WTC11 (cell line): ENCODE measurements at places on chromosomes 1 and 21.

GRCh38 chr1:246043556-246043955 is 463.5 kb downstream of the SMYD3 start:
- no peak overlapping the region for H3K27ac ChIP-seq
- no peaks in the 10 kb centered on the region; the same call in 1 of the 2 replicates for H3K36me3 ChIP-seq
- H3K4me1 ChIP-seq: peaks cover 7% of the 10 kb centered on the region
- H3K27me3 ChIP-seq: no peaks in the 10 kb centered on the region
- H3K4me3 ChIP-seq: no peak overlapping the region

DNA sequence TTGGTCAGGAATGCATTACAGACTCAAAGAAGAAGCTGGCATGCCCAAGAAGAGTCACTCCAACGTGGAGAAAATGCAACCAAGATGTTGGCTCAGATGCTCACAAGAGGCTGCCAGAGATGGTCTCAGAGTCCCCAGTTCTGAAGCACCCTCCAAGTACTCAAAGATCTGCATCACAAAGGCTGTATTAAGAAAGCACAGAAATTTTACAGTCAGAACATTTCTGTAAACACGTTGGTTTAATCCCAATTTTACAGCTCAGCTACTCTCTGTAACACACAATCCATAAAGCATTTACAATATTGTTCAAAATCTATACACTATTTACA is 69.4 kb downstream of the CDC7 start:
- peaks cover 7% of the 10 kb centered on the region for H3K4me1 ChIP-seq
- DNase-seq: no peak
- no peaks in the 10 kb centered on the region for H3K27me3 ChIP-seq

GRCh38 chr1:107750364-107750959 is 214.5 kb downstream of the VAV3 start:
- no peaks in the 10 kb centered on the region for H3K27me3 ChIP-seq
- peaks cover 15% of the 10 kb centered on the region for H3K4me1 ChIP-seq
- no peak overlapping the region for H3K4me3 ChIP-seq
- H3K27ac ChIP-seq: no peak overlapping the region
- no peaks in the 10 kb centered on the region for H3K36me3 ChIP-seq
- DNase-seq: peak; percentile 66

GRCh38 chr1:162753001-162753658 is 37.4 kb upstream of the HSD17B7 start:
- no peak for DNase-seq
- H3K27ac ChIP-seq: no peak overlapping the region
- H3K27me3 ChIP-seq: peaks cover 7% of the 10 kb centered on the region
- H3K4me3 ChIP-seq: no peak overlapping the region

DNA sequence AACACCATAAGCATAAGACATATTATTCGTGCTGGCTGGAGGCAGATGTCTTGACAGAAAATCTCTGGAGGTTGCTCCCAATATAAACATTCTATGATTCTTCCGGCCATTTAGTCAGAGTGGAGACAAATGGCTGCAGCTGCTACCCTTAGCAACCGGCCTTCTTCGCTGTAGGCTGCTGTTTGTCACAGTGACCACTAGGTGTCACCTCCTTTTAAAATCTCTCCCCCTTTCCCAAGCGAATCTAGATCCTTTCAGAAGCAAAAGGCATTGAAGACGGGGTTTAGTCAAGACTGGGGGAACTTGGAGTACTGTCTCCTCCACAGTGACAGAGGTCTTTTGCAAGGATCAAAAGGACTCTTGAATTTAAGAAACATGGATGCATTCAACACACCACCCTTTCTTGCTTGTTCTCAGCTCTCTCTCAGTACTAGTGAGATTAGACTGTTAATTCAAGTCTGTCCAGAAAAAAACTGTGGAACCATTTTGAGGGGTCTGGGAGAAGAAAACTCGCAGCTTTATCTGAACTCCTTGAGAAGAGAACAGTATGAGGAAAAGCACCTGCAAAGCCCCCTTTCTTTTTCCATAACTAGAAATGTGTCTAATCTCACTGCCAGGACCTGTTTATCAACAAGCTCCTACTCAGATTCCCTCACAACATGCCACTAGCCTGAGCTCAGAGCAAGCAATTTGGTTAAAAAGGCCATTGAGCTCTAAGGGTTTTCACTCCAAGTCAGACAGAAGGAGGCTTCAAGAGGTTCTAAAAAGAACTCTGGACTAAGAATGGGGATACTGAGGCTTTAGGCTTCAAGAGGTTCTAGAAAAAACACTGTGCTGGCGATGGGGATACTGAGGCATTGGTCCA is 408.3 kb upstream of the PLXNA2 start:
- no peaks in the 10 kb centered on the region for H3K36me3 ChIP-seq
- no peaks in the 10 kb centered on the region; the same call in 1 of the 2 replicates for H3K27me3 ChIP-seq
- DNase-seq: peak; percentile 52
- H3K4me1 ChIP-seq: peaks cover 20% of the 10 kb centered on the region

- no peaks in the 10 kb centered on the region for H3K36me3 ChIP-seq
- H3K4me1 ChIP-seq: no peaks in the 10 kb centered on the region
- H3K4me3 ChIP-seq: no peak overlapping the region
- no peaks in the 10 kb centered on the region for H3K27me3 ChIP-seq
- no peak for DNase-seq
Measured at GRCh38 chr1:193313354-193314140, 127.1 kb upstream of the B3GALT2 start.

GRCh38 chr1:40416709-40417108 is 33.6 kb upstream of the ZFP69B start:
- DNase-seq: no peak
- no peaks in the 10 kb centered on the region for H3K27me3 ChIP-seq
- peaks cover 5% of the 10 kb centered on the region; the same call in 1 of the 2 replicates for H3K36me3 ChIP-seq
- H3K27ac ChIP-seq: no peak overlapping the region
- H3K4me1 ChIP-seq: no peaks in the 10 kb centered on the region

DNA sequence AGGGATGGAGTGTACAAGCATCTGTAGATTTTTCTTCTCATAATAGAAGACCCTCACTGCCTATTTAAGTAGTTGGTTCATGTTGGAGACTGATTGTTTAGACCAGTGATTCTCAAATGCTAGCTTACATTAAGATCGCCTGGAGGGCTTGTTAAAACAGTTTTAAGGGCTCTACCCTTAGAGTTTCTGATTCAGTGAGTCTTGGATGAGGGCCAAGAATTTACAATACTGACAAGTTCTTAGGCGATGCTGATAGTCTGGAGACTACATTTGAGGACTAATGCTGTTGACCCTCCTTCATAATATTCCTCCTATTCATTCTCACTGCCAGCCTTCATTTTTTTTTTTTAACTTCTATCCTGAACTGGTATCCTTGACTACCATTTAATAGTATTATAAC is 15.2 kb upstream of the AGO3 start:
- H3K27me3 ChIP-seq: no peaks in the 10 kb centered on the region
- H3K36me3 ChIP-seq: peaks cover 89% of the 10 kb centered on the region
- H3K4me3 ChIP-seq: no peak overlapping the region

- peak; percentile 71 for DNase-seq
- H3K4me1 ChIP-seq: peaks cover 41% of the 10 kb centered on the region
- H3K36me3 ChIP-seq: no peaks in the 10 kb centered on the region
Measured at GRCh38 chr1:117366177-117367045, 838 bp upstream of the MAN1A2 start.

GRCh38 chr1:10721381-10722321 is 74.8 kb downstream of the CASZ1 start:
- H3K27me3 ChIP-seq: no peaks in the 10 kb centered on the region
- H3K36me3 ChIP-seq: no peaks in the 10 kb centered on the region
- H3K4me1 ChIP-seq: peaks cover 27% of the 10 kb centered on the region

DNA sequence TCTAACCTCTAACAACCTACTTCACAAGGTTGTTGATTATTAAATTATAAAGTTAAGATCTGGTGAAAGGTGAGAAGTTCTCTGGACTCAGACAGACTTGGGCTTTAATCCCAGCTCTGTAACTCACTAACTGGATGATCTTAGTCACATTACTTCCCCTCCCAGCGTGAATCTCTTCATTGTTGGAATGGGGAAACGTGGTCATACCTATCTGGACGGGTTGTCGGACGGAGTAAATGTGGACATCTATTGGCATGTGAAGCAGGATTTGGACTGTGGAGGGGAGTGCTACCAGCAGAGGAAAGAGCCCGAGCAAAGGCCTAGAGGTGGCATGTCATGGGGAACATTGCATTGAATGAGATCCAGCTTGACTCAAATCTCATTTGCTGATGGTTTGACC is 45.1 kb upstream of the RPL11 start:
- H3K4me1 ChIP-seq: peaks cover 5% of the 10 kb centered on the region
- no peaks in the 10 kb centered on the region for H3K36me3 ChIP-seq
- H3K4me3 ChIP-seq: no peak overlapping the region

- no peak overlapping the region for H3K27ac ChIP-seq
- H3K36me3 ChIP-seq: peaks cover 13% of the 10 kb centered on the region
- H3K27me3 ChIP-seq: no peaks in the 10 kb centered on the region
- no peak overlapping the region for H3K4me3 ChIP-seq
- DNase-seq: no peak
Measured at GRCh38 chr1:76542359-76542758, 324.9 kb upstream of the ST6GALNAC5 start.

GRCh38 chr1:50841791-50842387 is 118.2 kb downstream of the FAF1 start:
- H3K36me3 ChIP-seq: no peaks in the 10 kb centered on the region
- no peak overlapping the region for H3K27ac ChIP-seq
- no peak overlapping the region for H3K4me3 ChIP-seq
- H3K27me3 ChIP-seq: no peaks in the 10 kb centered on the region
- no peak for DNase-seq
- peaks cover 7% of the 10 kb centered on the region; the same call in 1 of the 2 replicates for H3K4me1 ChIP-seq

DNA sequence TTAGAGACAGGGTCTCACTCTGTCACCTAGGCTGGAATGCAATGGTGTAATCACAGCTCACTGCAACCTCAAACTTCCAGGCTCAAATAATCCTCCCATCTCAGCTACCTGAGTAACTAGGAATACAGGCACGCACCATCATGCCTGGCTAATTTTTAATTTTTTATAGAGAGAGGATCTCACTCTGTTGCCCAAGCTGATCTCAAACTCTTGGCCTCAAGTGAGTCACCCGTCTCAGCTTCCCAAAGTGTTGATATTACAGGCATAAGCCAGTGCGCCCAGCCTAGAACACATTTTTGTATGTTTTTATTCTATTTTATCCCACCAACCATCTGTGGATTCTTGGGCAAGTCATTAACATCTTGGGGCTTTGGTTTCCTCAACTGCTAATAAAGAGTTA is 100.5 kb downstream of the AK5 start:
- no peak overlapping the region for H3K4me3 ChIP-seq
- no peaks in the 10 kb centered on the region for H3K27me3 ChIP-seq
- no peak overlapping the region for H3K27ac ChIP-seq
- H3K36me3 ChIP-seq: no peaks in the 10 kb centered on the region
- peaks cover 20% of the 10 kb centered on the region for H3K4me1 ChIP-seq
- no peak for DNase-seq

DNA sequence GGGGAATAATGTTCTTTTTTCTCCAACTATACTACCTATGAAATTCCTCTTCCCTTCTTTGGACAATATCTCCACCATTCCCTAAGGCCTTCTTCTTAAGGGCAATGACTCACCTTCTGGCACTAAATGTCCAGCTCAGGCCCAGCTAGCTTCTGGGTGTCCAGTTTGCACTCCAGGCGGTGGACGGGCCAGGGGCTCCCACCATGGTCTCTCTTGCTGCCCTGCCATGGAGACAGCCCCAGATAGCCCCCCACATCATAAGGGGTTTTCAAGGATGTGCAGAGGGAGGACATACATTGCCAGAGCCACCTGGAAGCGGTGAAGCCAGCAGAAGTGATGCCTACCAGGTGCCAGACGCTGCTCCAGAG is 43.8 kb downstream of the C1orf198 start:
- no peak overlapping the region for H3K4me3 ChIP-seq
- H3K27ac ChIP-seq: no peak overlapping the region
- no peaks in the 10 kb centered on the region for H3K4me1 ChIP-seq

- no peak for DNase-seq
- no peaks in the 10 kb centered on the region for H3K27me3 ChIP-seq
- H3K36me3 ChIP-seq: no peaks in the 10 kb centered on the region
- no peak overlapping the region for H3K4me3 ChIP-seq
Measured at GRCh38 chr1:103448560-103448959, 76.9 kb upstream of the RNPC3 start.

DNA sequence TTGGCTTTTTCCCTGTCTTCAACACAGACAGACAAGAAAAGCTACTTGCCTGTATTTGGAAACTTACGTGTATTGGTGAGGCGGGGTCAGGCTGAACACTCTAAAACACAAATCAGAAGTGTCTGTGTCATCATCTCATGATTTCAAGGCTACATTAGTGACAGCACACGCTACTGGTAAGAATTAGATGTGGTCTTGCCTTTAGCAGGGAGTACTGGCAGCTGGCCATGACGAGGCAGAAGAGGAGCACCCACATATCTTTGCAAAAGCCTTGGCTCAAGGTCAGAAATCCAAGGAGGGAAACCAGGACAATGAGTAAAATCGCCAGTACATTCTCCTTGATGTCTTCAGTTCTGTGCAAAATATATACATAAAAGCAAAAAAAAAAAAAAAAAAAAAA is 77.7 kb downstream of the PCNX2 start:
- no peak overlapping the region for H3K4me3 ChIP-seq
- no peak for DNase-seq
- H3K27me3 ChIP-seq: no peaks in the 10 kb centered on the region

GRCh38 chr1:202624781-202625108 is 85.5 kb downstream of the SYT2 start:
- no peak overlapping the region for H3K27ac ChIP-seq
- DNase-seq: no peak
- peaks cover 27% of the 10 kb centered on the region for H3K4me1 ChIP-seq
- H3K27me3 ChIP-seq: no peaks in the 10 kb centered on the region

DNA sequence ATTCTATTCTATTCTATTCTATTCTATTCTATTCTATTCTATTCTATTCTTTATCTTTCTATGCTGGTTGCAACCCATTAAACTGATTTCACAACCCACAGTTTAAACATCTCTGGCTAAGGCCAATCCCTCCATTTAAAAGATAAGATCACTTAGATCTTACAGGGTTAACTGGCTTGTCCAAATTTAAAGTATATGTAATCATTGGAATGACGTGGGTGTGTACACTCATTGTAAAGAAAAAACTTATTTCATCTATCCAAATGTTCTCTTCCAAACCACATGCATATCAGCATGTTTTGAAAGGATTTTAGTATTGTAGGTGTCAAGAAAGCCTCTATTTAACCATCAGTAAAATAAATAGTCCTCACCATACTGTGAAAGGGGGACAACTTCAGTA is 299.6 kb upstream of the RUNX1 start:
- no peak for DNase-seq
- no peaks in the 10 kb centered on the region for H3K4me1 ChIP-seq
- H3K27ac ChIP-seq: no peak overlapping the region

GRCh38 chr1:243493156-243494129 is 237.6 kb downstream of the SDCCAG8 start:
- DNase-seq: no peak
- peaks cover 91% of the 10 kb centered on the region for H3K4me1 ChIP-seq
- H3K4me3 ChIP-seq: 0 out of 2 replicates have a peak overlapping the region, but pooled peaks have one; percentile 12

- H3K36me3 ChIP-seq: no peaks in the 10 kb centered on the region
- H3K4me1 ChIP-seq: peaks cover 5% of the 10 kb centered on the region; the same call in 1 of the 2 replicates
- no peak for DNase-seq
- H3K27ac ChIP-seq: no peak overlapping the region
Measured at GRCh38 chr1:173038875-173039554, 11.7 kb downstream of the TNFSF18 start.

- no peak overlapping the region for H3K27ac ChIP-seq
- peak; percentile 24 for DNase-seq
- H3K27me3 ChIP-seq: peaks cover 19% of the 10 kb centered on the region
- peaks cover 37% of the 10 kb centered on the region for H3K4me1 ChIP-seq
Measured at GRCh38 chr21:41953249-41953830, 478 bp downstream of the C2CD2 start.

- no peaks in the 10 kb centered on the region; the same call in 1 of the 2 replicates for H3K27me3 ChIP-seq
- peaks cover 5% of the 10 kb centered on the region for H3K4me1 ChIP-seq
- no peaks in the 10 kb centered on the region for H3K36me3 ChIP-seq
- no peak overlapping the region for H3K27ac ChIP-seq
- no peak for DNase-seq
- no peak overlapping the region for H3K4me3 ChIP-seq
Measured at GRCh38 chr1:176656257-176656995, 193.5 kb downstream of the PAPPA2 start.
